ENCODE measurements at places on chromosomes 6 and 20.

GRCh38 chr6:152151920-152152319 is 344.4 kb downstream of the ESR1 start:
- no peak for DNase-seq

DNA sequence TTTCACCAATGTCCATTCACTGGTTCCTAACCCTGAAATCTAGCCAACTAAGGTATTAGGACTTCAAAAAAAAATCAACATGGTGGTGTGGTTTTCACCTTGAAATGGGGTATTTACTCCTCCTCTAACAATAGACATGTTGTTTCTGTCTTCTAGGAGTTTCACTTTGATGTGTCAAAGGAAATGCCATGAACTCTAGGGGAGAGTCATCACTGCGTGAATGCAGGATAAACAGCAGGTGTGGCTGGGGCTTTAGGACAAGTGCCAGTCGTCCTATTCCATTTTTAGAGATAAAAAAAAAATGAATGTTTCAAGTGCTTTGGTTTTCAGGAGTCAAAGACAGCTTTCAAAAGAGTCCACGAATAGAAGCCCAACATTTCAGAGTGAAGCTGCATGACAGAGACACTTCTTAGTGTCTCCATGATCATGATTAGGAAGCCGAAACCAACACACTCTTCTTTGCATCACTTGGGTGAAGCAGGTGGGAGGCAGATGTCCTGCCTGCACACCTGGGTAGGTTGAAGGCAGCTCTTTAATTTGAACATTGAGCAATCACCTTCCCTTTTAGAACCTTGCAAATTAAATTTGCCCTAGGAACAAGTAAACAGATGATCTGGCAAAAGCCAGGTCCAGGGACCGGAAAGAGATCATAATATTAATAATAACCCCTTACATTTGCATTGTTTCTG is 328.5 kb upstream of the PRDM1 start:
- DNase-seq, result no peak

GRCh38 chr20:44646023-44646640 is 5.4 kb downstream of the ADA start:
- no peak for DNase-seq

DNA sequence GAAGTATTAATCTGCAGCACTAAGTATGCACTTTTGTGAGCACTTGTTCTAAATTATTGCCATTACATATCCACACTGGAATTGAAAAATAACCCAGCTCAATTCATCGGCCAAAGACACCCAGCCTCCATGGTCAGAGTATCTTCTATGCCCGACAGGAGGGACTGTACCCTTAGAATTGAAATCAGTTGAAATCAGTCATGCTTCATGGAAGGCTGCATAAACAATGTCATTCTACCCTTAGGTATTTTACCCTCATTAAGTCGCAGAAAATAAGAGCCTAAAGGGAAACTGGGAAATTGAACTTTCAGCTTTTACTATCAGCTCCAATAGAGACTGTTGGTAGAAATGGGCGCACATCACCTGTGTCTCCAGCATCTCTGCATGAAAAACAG is 2.9 kb upstream of the RAMACL start:
- no peak for DNase-seq

DNA sequence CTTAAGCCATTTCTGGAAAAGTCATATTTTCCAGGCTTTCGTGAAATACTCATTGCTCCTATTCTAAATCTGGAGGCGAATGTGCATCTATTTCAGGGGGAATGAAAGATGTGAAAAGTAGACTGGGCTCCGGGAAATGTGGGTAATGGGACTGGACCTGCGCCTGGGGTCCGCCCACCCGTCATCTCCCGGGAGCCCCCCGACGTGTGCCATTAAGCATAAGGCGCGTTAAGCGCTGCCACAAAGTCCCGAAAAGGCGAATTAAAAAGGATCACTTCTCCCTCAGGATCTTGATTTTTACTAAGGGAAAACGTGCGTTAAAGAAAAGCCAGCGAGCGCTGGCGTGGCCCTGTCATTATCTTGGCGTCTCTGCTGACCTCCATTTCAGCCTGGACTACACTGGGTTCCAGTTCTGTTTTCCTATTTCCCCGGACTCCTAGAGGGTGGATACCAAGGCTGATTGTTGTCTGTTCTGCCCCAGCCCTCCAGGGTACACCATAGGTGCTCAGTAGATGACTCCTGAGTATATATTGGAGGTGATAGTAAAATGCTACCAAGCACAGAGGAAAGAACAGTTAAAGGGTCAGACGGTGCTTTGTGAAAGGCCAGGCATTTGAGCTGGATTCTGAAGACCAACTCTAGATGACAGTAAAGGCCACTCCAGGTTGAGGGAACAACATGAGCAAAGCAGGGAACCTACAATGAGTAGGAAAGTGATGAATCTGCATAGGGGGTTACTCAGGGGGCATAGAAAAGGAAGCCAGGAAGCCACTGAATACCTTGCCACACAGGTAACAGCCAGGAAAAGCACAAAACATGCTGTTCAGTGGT is 89.2 kb upstream of the ARID1B start:
- peak; percentile 42 for DNase-seq

GRCh38 chr6:36631326-36632011 is 37.3 kb downstream of the SRSF3 start:
- no peak for DNase-seq

DNA sequence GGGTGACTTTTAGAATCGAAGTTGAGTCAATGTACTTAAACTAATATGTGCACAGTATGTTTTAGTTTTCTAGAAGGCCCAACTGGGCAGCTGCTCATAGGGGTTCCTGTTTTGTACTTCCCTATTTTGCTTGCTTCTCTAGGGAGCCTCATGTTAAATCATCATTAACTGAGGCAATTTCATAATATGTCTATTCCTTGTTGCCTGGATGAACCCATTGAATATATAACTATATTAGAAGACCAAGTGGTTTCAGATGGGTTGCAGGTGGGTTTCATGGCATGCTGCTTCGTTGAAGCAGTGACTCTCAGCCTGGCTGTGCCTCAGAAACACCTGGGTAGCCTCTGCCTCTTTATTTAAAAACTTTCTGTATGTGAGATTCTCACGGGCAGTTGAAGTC is 22.2 kb downstream of the CARMIL1 start:
- no peak for DNase-seq

DNA sequence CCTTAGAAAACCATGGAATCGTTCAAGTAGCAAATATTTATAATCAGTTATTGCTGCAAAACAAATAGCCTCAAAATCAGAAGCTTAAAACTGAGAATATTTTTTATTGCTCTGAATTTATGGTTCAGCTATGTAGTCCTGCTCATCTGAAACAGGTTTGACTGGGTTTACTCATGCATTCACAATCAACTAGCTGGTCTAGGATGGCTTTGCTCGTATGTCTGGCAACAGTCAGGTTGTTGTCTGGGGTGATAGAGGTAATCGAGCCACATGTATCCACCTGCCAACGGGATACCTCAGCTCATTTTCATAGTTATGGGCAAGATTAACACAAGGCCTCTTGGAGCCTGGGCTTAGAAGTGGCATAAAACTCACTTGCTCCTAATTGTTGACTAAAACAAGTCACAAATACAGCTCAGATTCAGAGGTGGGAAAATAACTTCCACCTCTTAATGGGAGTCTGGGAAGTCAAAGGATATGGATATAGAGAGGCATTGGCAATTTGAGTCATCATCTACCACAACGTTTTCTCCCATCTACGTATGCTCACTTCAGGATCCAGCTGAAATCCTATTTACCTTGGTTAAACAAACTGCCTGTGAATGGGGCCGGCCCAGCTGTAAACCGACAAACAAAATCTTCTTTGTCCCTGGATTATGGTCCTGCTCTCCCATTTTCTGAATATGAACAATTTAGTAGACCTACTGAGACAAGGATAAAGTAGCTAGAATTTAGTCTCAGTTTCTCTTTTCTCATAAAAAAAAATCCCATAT is 54.5 kb upstream of the TENT5A start:
- no peak for DNase-seq

GRCh38 chr6:158848490-158848895 is 29.3 kb upstream of the EZR start:
- DNase-seq, result no peak

GRCh38 chr6:110185879-110186278 is 5.7 kb downstream of the CDC40 start:
- DNase-seq, result no peak

DNA sequence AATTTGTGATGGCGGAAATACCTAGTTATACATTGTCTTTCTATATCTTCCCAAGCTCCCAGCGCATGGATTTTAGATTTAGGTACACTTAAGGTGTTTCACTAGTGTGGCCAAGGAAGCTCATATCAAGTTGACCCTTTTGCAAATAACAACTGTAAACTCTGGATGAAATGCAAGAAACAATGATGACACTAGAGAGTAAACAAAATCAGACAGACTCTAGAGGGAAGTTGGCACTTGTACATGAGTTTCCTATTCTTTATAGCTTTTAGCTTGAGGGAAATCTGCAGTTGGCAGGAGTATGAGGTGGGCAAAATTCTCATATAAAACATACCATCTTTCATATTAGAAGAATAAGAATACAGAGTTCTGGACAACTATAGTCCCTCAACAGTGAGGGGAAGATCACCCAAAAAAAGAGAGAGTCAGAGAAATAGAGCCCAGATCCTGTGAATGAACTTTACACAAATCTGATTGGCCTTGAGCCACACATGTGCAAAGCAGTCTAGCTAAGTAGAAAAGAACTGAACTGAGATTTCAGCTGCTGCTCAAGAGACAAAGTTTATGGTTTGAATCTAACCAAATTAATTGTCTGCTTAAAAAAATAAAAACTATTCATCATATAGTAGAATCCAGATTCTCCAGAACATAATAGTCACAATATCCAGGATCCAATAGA is 26.1 kb downstream of the TXLNB start:
- DNase-seq, result no peak

DNA sequence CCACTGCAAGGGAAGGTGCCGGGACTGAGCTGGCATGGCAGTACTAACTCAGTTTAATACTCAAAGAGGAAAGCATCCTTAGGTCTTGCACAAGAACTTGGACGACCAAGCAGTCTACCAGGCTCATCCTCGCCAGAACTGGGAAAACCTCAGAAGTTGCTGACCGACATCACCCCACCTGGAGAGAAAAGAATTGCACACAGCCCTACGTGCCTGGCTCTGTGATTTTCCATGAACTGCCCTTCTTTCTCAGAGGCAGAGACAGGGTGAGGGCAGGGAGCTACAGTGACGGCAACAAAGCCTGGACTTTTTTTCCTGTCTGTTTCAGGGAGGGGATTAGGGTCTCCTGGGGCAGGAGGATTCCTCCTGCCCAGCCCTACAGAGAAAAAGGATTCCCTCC is 8.0 kb downstream of the JAG1 start:
- no peak for DNase-seq

DNA sequence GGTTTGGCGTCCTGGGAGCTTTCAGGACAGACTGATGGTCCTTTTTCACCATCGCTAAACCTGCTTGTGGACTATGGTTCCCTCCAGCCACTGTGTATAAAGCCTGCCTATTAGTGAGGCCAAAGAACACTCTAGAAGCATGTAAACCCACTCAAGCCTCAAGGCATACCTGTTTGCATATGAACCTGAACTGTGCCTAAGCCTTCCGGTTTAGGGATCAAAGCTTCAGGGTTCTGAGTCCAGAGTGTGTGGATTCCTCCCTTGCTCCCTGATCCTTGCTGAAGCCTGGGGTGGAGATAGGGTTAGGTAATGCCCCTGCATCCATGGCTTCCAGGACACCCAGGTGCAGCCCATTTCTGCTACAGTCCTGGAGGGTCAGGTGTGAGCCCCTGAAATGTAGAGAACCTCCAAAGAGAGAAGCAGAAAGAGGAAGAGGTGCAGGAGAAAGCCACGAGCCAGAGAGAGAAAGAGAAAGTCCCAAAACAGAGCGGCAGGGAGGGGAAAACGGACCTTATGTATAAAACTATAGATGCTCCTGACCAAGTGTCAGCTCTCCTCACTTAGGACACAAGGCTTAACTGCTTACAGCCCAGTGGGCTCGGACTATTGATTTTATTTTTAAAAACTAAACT is 93.3 kb downstream of the SCML4 start:
- DNase-seq, result no peak

DNA sequence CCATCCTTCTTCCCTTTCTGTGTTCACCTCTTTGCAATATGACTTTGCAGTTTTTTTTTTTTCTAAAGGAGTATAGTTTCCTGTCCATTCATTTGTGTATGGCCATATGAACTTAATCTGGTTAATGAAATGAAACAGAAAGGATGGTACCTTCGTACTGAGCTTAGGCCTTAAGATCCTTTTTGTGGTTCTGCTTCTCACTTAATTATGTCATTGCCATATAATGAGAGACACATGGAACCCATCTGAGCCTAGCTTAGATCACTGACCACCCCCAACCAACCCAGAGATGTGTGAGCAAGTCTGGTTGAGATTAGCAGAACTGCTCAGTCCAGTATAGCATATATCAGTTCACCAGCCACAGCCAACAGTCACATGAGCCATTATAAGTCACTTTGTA is 1179.6 kb downstream of the HACE1 start:
- DNase-seq, result no peak

DNA sequence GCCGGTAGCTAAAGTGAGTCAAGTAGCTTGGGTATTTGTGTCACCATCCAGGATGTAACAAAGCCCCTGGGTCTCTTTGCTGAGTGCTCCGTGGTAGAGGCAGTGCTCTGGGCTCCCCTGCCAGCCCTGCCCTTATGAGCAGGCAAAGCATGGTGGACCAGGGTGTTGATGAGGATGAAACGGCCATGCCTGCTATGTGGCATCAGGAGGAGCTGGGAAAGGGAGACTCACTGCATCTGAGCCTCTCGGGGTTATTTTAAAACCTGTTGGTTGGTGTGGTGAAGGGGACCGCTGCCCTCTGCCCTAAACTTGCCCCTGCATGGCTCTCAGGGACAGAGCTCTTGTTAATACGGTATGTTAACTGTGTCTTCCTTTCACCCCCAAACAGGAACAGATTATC is 143.1 kb downstream of the DTNBP1 start:
- no peak for DNase-seq

GRCh38 chr20:55596431-55596830 is 408.9 kb downstream of the CBLN4 start:
- no peak for DNase-seq

DNA sequence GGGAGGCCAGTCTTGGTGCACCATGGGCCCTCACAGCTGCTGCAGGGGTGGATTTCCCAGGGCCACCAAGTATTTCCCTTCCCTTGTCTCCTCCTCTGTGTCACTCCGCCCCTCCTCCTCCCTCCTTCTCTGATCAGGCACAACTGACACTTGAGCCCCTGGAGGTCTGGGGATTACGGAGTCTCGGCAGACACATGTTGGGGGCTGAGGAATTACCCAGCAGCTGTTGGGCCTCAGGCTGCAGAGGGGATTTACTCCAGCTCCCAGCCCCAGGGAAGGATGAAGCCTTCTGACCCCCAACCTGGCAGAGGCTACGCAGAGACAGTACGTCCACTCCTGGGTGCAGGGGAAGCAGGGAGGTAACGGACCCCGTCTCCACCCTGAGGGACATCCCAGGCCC is 420.5 kb upstream of the SULF2 start:
- DNase-seq, result no peak

DNA sequence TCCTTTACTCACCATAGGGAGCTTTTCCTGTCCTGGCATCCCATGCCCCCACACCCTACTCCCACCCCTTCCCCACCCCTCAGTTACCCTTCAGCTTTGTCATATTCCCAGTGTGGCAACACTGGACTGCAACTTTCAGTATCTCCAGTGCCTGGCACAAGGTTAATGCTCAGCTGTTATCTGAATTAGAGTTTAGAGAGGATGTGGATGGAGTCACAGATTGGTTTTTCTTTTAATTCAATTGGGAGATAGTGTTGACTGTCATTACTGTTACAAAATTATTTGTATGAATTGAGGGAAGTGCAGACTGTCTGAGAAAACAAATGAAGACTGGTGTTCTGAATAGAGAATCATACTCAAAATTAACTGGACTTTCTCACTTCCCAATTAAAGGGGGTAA is 89.9 kb downstream of the TULP4 start:
- no peak for DNase-seq

- peak; percentile 31 for DNase-seq
Measured at GRCh38 chr6:142822842-142823241, 122.1 kb downstream of the HIVEP2 start.

GRCh38 chr20:58447511-58448391 is 58.7 kb downstream of the VAPB start:
- peak; percentile 64 for DNase-seq

All from HEK293T (cell line).